ENCODE measurements at places on chromosomes 11 and 22.

GRCh38 chr11:30429550-30429949 is 106.6 kb downstream of the ARL14EP start:
- no peak overlapping the region for H3K4me3 ChIP-seq
- no peaks in the 10 kb centered on the region for H3K4me1 ChIP-seq
- H3K27ac ChIP-seq = no peak overlapping the region
- no peak for DNase-seq
- H3K36me3 ChIP-seq = no peaks in the 10 kb centered on the region
- H3K27me3 ChIP-seq = peaks cover 4% of the 10 kb centered on the region

DNA sequence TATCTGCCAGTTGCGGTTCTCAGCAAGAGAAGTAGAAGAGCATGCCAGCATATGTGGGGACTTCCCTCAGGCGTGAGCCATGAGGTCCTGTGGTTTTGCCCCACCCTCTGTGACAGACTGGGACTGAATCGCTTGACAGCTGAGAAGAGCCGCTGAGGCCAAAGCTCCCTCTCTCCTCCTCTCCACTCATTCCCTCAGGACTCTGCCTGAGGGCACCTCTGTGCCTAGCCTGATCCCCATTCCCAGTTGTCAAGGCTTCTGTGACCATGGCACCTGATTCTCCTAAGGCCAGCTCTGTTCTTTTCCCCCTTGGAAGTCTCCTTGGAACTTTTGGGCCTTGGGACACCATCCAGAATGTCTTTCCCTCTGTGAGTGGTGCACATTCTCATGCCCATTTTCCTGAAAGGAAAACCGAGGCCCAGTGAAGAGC is 27.0 kb downstream of the ART5 start:
- H3K27ac ChIP-seq = no peak overlapping the region
- no peak overlapping the region for H3K4me3 ChIP-seq
- no peaks in the 10 kb centered on the region for H3K36me3 ChIP-seq

DNA sequence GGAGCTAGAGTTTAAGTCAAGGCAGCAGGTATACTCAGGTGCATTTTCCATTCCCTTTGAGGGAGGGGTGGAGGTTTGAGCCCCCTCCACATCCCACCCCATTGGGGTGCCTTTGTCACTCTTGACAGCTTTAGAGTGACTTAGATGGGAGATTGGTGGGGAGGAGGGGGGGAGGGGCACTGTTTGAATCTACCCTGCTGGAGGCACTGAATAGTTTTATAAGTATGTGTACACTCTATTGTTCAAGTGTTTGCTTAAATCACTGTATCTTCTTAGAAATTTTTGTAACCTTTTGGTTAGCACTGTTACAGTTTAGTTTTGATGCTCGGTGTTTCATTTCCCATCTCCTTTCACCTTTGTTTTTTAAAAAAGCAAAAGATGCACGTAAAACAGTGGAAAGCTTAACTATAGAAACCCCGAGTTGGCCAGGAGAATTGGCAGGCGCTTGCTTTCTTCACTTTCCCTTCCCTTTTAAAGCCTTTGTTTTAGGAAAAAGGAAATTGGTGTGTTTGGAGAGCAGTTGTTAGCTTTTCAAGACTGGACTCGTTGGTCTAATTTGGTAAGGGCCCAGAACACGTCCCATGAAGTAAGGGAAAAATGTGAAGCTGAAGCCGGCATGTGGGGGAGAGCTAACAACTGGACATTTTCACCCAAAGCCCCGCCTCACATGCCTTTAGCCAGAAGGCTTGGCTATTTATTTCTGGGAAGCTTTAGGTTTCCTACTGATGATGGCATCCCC is 42.8 kb downstream of the TNRC6B start:
- H3K36me3 ChIP-seq = peaks cover 8% of the 10 kb centered on the region
- H3K27me3 ChIP-seq = no peaks in the 10 kb centered on the region
- peak overlapping the region; percentile 4 for H3K27ac ChIP-seq
- H3K4me1 ChIP-seq = peaks cover 77% of the 10 kb centered on the region
- H3K4me3 ChIP-seq = no peak overlapping the region

DNA sequence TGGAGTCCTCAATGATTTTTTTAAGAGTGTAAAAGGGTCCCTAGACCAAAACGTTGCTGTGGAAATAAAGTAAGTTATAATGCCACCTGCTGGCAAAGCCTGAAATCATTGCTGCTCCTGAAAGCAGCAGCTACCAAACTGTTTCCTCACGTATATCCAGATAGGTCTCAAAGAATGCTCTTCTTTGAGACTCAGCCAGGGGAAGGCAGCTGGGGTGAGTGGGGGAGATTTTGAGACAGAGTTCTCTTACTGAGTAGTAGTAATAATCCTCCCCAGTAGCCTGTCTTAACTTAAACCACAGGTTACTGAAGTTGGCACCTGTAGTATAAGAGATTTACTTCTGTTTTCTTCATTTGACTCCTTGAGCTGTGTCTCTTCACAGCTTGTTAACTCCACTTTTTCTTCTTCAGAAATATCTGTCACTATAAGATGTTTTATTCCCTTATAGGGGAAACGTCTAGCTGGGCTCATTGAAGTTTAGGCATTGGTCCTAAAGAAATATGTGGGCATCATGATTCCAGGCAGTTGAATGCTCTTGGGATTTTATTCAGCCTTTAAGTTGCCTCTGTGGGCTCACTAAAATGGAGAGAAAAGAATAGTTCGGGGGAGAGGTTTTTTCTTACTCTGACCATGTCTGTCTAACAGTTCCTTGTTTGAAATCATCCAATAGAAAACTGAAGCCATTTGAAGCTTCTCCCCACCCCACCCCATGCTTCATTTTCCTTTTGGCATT is 77.9 kb downstream of the BTBD10 start:
- H3K27ac ChIP-seq = no peak overlapping the region
- no peak overlapping the region for H3K4me3 ChIP-seq
- peaks cover 2% of the 10 kb centered on the region for H3K4me1 ChIP-seq
- H3K36me3 ChIP-seq = peaks cover 25% of the 10 kb centered on the region
- H3K27me3 ChIP-seq = no peaks in the 10 kb centered on the region
- DNase-seq = peak; percentile 49

GRCh38 chr22:40592352-40593113 is 44.0 kb downstream of the MRTFA start:
- no peak overlapping the region for H3K4me3 ChIP-seq
- peak overlapping the region; percentile 48 for H3K27ac ChIP-seq
- no peaks in the 10 kb centered on the region for H3K27me3 ChIP-seq
- no peak for DNase-seq
- H3K4me1 ChIP-seq = peaks cover 41% of the 10 kb centered on the region
- peaks cover 15% of the 10 kb centered on the region for H3K36me3 ChIP-seq

All from activated CD4-positive, alpha-beta T cell treated with anti-CD3 and anti-CD28 coated beads for 36 hours (primary cell).